Activated T-helper 1 cell treated with anti-CD3 and anti-CD28 coated beads, Interleukin-2, amount 50 U/mL, for 16 hours (primary cell): ENCODE measurements at places on chromosomes 5 and 9.

DNA sequence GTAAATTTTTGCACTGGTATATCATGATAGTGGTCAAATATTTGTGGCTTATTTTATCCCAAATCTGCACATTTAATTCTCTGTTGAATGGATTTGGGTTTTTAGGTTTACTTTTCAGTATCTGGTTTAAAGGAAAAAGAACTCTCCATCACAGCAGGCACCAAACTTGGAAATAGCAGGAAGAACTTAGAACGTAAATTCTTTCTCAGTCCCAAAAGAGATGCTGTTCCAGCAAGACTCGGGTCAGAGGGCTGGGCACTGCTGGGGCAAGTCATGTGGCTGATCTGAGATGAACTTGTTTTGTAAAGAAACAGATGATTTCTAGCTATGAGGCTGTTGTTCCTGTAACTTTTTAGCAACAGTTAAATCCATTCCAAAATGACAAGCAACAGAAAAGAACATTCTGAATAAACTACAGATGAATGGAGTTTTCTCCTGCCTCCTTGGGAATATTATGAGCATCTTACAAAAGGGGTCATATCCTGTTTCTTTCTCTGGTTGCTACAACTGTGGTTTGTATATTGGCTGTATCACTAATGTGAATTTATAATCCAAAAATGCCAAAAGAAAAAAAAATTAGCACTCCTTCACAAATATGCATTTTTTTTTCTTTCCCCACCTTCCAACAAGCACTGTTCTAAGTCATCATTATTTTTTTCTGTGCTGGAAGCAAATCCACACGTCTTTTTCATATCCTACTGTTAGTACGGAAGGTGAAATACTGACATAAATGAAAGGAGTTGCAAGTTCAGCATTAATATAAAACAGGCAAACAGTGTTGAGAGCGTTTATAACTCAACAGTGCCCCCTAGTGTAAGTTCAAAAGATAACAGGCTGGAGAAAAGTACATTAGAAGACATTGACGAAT is 31.1 kb downstream of the OR2K2 start:
- DNase-seq: no peak

DNA sequence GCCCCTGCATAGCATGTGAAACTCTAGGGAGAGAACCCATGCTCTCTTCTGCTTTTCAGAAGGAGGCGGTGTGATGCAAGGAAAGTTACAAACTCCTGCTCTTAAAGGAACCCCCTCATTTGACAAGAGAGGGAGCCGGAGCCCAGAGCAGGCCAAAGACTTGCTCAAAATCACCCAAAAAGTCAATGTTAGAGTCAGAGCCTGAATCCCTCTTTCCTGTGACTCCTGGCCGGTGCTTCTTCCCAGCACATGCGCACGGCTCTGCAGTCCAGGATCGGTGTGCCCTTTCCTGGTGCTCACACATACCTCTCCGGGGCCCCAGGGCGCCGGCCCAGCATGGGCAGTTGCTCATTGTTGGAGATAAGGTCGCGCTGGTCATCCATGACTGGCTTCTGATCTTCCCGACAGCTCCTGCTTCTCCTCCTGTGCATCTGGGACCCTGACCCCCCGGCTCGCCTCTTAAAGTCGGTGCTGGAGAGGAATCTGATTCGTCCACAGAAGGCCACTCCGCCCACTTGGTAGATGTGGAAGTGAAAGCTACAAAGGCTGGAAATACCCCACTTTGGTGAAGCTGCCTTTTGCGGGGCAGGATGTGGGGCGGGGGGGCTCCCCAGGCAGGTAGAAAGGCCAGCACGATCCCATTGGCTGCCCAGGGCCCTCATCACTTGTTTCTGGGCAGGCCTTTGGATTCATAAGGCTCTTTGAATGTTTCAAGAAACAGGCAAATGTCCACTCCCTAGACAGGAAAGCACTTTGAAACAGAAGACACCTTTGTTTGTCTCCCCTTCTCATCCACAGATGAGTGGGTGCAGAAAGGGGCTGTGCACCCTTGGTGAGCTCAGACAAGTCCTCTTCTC is at the start of gene CD74:
Gene CD74 (minus strand): TSS at position 592 of the 857 bp plus-strand sequence. CDS start 161 bp downstream, at position 431.
- peak; percentile 84 for DNase-seq

DNA sequence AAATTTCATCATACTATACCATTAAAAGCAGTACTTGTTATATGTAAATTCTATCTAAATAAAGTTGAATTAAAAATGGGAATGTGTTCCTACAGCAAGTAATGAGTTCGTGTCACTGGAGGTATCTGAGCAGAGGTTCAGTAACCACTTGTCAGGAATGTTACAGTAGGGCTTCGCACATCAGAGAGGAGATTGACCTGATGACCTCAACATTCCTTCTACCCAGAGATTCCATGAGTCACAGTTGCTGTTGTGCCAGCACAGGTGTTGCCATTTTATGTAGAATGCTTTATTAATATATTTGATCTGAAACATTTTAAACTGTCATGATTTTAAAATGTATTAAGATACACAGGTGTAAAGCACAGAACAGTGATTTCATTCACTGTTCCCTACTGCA is 60.3 kb downstream of the STX17 start:
- DNase-seq: no peak

GRCh38 chr9:1272488-1272887 is 222.3 kb downstream of the DMRT2 start:
- DNase-seq: no peak

DNA sequence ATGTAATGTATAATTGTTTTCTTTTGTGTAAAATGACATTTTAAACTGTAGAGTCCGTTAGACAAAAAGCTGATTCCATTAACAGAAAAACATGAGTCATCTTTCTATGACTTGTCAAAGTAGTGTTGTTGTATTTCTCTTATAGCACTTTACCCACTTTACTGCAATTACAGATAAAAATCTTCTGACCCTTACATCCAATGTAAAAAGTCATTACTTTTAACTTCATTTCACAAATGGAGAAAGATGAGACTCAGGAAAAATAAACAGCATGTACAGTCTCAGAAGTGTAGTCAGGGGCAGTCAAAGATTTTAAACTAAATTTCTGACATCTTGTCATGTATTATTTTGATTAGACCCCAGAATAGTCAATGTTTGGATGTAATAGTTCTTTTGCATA is 146.6 kb downstream of the CTNND2 start:
- DNase-seq: no peak

DNA sequence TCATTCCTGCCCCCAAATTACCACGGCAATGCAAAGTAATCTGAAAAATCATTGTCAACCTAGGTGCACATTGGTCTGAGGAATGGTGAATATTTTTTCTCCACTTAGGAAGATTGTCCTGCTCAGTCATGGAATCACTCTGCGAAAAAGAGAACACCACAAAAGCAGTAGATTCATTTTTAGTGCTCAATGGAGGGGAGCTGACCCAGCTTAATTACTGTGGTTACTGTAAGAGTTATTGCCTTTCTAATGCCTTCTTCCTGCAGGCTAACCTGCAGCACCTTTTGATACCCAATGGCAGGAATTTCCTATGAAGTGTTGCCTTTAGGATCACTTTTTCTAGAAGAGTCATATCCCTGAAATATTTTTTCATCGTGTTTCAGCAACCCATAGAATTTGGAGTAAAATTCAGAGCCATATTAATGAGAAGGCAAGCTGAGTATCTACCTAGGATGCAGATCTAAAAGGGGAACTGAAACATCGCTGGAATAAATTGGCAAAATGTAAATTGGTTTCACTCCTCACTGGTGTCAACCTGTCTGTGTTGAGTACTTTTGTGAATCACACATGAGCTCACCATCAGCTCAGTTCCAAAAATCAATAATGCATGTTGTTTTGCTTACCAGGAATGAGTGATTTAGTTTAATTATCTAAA is 464.5 kb downstream of the CSNK1G3 start:
- no peak for DNase-seq

GRCh38 chr5:31104775-31105174 is 88.7 kb upstream of the CDH6 start:
- DNase-seq: no peak

- DNase-seq: no peak
These were observed 3.7 kb downstream of the NDUFAF2 start for GRCh38 chr5:60948738-60949137.

- DNase-seq: no peak
These were observed 5.7 kb downstream of the CCDC69 start for GRCh38 chr5:151218177-151218576.

- DNase-seq: no peak
These were observed 313.6 kb upstream of the CDH6 start for GRCh38 chr5:30879887-30880286.

GRCh38 chr5:156414391-156414790 is 87.4 kb downstream of the SGCD start:
- no peak for DNase-seq

- DNase-seq: no peak
These were observed 16.7 kb downstream of the COL15A1 start for GRCh38 chr9:98960409-98960808.

- no peak for DNase-seq
These were observed 184.5 kb upstream of the PAPPA start for GRCh38 chr9:115969096-115969495.

DNA sequence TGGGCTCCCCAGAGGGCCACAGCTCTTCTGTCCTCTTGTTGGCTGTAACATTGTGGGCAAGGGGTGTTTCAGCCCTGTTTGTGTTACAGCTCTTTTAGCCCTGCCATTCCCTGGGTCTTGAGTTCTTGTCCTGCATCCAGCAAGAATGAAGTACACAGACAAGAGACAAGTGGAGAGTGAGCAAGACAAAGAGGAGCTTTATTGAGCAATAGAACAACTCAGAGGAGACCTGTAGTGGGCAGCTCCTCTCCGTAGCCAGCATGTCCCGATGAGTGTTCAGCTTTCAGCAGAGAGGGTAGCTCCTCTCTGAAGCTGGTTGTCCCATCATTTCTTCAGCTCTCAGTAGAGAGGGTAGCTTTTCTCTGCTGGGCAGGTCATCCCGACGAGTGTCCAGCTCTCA is 22.9 kb downstream of the JMY start:
- DNase-seq: no peak

GRCh38 chr5:100828898-100829356 is 74.2 kb downstream of the ST8SIA4 start:
- no peak for DNase-seq

- DNase-seq: no peak
These were observed 209.1 kb downstream of the TARS1 start for GRCh38 chr5:33649549-33650482.

GRCh38 chr5:105619725-105620124 is 2051.0 kb downstream of the EFNA5 start:
- DNase-seq: no peak

DNA sequence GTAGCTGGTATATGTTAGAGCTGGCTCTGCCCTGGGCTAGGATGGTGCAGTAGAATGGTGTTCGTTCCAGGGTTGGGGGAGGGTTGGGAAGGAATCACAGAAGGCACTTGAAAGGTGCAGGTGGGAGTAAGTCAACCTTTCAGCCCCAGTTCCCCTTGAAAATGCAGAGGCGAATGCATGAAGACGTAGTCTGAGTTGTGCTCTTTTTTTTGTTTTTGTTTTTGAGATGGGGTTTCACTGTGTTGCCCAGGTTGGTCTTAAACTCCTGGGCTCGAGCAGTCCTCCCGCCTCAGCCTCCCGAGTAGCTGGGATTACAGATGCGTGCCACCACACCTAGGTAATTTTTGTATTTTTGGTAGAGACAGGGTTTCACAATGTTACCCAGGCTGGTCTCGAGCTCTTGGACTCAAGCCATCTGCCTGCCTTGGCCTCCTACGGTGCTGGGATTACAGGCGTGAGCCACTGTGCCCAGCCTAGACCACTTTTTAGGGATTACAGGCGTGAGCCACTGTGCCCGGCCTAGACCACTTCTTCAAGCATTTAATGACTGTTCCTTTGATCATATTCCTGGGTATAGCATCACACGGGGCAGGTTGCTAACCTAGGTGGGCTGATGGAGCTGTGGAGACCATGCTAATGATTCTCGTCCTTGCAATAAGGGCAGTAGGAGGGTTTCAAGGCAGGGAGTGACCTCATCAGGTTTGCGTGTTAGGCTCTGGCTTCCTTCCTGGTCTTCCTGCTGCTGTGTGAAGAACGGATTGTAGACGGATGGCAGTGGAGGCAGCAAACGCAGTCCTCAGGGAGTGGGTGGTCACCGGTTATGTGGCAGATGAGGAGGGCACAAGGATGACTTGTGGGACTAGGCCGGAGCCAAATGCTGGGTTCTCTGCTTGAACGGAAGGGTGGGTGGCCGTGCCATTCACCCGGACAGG is 13.7 kb downstream of the EHMT1 start:
- DNase-seq: no peak

DNA sequence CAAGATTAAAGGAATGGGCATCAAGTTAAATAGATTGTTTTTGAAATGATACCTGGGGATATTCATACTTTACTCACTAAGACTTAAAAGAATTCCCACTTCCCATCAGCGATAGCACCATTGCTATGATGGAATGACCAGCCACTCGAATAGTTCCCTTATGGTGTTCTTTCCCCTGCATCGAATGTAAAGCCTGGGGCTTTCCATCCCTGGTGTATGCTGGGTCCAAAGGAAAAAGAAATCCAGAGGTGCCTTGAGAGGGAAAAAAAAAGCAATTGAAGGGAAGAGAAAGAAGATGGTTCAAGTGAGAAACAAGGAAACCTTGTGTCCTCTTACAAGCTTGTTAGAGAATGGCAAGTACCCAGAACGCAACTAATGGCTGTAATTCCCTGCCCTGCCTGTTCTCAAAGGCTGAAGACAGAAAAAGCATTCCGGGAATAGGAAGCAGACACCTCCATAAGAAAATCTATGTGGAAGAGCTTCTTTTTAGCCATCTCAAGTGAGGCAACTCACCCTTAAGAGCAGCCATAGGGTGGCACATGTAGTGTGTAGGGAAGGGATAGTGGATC is 351.1 kb upstream of the DAB2 start:
- DNase-seq: no peak

GRCh38 chr9:99811172-99811571 is 10.5 kb upstream of the NR4A3 start:
- no peak for DNase-seq

DNA sequence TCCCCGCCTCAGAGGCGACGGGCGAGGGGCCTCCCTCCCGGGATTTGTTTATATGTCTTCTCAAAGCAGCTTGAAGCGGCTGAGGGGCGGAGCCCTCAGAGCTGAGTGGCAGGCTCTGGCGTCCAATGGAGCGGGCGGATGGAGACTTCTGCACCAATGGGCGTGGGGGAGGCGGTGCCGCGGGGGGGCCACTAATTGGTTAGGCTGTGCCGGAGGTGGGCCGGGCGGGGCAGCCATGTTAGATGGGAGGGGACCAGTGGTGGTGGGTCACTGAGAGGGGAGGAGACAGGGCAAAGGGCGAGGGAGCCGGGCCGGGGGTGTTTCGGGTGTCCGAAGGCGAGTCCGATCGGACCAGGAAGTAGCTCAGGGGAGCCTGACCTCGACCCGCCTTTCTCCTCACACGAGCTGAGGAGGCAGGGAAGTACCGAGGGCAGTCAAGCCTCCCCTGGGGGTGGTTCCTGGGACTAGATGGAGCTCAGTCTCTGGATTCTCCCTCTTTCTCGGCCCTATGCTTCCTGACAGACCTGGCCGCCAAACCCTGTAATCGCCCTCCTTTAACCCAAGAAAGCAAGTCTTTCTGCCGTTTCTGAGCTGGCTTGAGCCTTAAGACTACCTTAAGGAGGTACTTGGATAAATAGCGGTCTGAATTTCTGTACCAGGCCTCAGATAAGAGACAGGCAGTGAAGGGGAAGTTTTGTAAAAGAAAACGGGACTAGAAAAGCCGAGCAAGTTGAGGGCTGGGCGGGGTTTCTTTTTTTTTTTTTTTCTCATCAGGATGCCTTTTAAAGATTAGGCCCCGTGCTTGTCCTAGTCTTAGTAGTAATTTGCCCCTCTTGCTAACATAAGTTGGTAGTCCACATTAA is 1.1 kb downstream of the CREBRF start:
- peak; percentile 98 for DNase-seq

- no peak for DNase-seq
These were observed 44.3 kb upstream of the ZBED3 start for GRCh38 chr5:77131361-77131760.
